ENCODE measurements at places on chromosomes 3 and 15. TPM values are rescaled to one million over a fixed set of nuclear protein-coding genes. Genes with fewer than 3 reads are reported as not detected.

- no peak for ATAC-seq
Observed at GRCh38 chr3:144112437-144112836, 140.8 kb downstream of the DIPK2A start.

- ATAC-seq, result no peak
Observed at GRCh38 chr3:73536952-73537351, 87.8 kb downstream of the PDZRN3 start.

GRCh38 chr3:150738688-150739087, 24.3 kb downstream of the SIAH2 start:
- ATAC-seq, result no peak

PP2D1 gene
- not detected for total RNA-seq

Data from gastroesophageal sphincter (tissue), 4 donors.